ENCODE measurements at places on chromosomes 16 and 17. TPM values are rescaled to one million over a fixed set of nuclear protein-coding genes. Genes with fewer than 3 reads are reported as not detected.

GRCh38 chr16:7637446-7637845 lies 304.8 kb downstream of the RBFOX1 start:
- no peak for DNase-seq

- DNase-seq = peak; percentile 55
These were observed 165.7 kb downstream of the CMIP start for GRCh38 chr16:81610144-81610842.

- no peak for DNase-seq
These were observed 7.6 kb downstream of the TBC1D16 start for GRCh38 chr17:80028030-80028429.

GRCh38 chr17:64583038-64583437 lies 76.3 kb downstream of the CEP95 start:
- DNase-seq = no peak

KRTAP2-1 gene
- not detected for polyA plus RNA-seq

GRCh38 chr17:17227608-17228520 lies 9.1 kb downstream of the FLCN start:
- DNase-seq = no peak

- DNase-seq = no peak
These were observed 62.7 kb downstream of the ABCC1 start for GRCh38 chr16:16012144-16012543.

KRTAP4-1 gene
- not detected for polyA plus RNA-seq

CCL16 gene
- 0.40 TPM for polyA plus RNA-seq

GRCh38 chr16:86761111-86762031 lies 183.0 kb downstream of the FOXL1 start:
- peak; percentile 33 for DNase-seq

- DNase-seq = no peak
These were observed 13.2 kb downstream of the RPH3AL start for GRCh38 chr17:339193-340061.

HSPB9 gene
- polyA plus RNA-seq = 0.31 TPM

DNA sequence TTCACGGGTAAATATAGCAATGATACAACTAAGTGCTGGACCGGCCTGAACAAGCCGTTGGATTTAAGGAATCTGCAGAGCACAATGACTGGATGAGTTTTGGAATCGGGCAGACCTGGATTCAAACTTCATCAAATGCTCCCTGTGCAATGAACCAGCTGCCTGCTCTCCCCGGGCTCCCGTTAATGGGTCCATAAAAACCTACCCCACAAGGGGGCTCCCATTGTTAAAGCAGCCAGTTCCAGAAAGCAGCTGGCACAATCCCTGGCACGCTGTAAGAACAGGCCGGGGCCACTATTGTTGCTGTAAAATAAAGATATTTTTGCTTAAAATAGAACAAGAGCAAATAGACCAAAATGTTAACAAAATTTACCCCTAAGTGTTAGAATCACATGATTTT lies 131.9 kb downstream of the C16orf95 start:
- DNase-seq = no peak

DNA sequence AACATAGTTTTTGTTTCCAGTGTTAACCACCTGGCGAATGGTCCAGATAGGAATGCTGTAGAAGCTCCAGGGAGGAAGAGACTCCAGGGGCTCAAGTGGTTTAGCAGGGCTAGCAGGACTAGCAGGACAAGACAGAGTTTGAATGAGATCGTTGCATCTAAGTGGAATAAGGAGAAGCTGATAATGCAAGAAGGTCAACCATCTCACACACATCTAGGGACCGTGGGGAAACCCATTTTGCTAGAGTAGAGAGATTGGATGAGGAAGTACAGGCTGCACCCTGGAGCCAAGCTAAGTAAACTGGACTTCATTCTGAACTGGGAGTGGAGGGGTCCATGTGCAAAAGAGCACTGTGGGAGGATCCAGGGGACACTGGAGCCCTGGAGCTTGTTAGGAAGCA lies 86.1 kb upstream of the HSBP1 start:
- no peak for DNase-seq

DNA sequence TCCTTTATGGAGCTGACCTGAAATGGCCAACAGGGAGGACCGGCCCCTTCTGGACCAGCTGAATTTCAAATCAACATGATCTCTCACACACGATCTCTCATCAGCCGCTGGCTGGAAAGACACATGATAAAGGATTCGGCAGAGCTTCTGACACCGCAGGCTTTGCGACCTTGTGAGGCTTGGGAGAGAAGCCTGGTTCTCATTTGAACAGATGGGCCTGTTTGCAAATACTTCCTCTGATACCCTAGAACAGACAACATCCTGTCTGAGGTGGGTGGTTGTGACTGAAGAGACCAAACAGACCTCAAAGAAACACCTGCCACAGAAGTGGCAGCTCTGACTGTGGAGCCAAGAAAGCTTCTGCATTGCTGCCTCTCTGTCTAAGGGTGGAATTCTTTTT lies 77.9 kb upstream of the SDK2 start:
- no peak for DNase-seq

Data from left lung (tissue), 14 donors.